ENCODE measurements at places on chromosomes 13 and 19.

- H3K4me3 ChIP-seq, result no peak overlapping the region
- no peaks in the 10 kb centered on the region for H3K4me1 ChIP-seq
- no peak overlapping the region for H3K27ac ChIP-seq
- H3K36me3 ChIP-seq, result no peaks in the 10 kb centered on the region
- no peaks in the 10 kb centered on the region for H3K27me3 ChIP-seq
- DNase-seq, result no peak
Measured at GRCh38 chr13:76038920-76039716, 403.0 kb downstream of the LMO7 start.

GRCh38 chr13:99978799-99979452 lies 2.7 kb upstream of the ZIC2 start:
- no peak for DNase-seq
- H3K27ac ChIP-seq, result no peak overlapping the region

DNA sequence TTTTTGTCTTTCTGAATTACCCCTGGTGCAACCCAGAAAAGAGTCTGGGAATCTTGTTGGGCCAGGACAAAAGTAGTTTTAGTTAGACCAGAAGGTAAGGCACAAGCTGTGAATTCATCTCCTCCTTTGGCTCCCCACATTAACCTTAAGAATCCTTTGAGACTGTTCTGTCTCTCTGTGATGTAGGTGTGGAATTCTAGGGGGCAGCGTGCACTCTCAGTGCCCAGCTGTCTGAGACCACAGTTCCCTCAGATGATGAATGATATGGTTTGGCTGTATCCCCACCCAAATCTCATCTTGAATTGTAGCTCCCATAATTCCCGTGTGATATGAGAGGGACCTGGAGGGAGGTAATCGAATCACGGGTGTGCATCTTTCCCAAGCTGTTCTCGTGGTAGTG lies 43.9 kb downstream of the ZNF506 start:
- peaks cover 62% of the 10 kb centered on the region for H3K4me1 ChIP-seq
- peaks cover 10% of the 10 kb centered on the region for H3K36me3 ChIP-seq
- H3K4me3 ChIP-seq, result peak overlapping the region; percentile 100

- H3K4me3 ChIP-seq, result no peak overlapping the region
- peaks cover 9% of the 10 kb centered on the region for H3K4me1 ChIP-seq
- H3K27ac ChIP-seq, result no peak overlapping the region
- no peaks in the 10 kb centered on the region for H3K27me3 ChIP-seq
- peaks cover 45% of the 10 kb centered on the region for H3K36me3 ChIP-seq
Measured at GRCh38 chr13:114248011-114248410, 13.3 kb downstream of the CDC16 start.

DNA sequence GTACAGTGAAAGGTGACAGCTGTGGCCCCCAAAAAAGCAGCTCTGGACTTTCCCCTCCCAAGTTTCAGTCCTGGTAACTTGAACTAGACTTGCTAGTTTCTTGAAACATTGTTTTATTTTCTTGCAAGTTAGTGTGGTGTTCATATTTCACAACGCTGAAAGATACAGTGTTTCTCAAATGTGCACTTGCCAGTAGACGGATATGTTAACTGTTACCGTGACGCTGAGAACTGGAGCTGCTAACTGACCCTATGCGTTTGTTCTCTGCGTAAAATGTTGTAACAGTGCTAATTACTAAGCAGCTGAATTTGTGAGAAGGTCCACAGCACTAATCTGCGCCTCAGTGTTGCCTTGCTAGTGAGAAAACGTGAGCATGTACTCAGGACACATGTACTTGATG lies 79.6 kb downstream of the GGACT start:
- no peaks in the 10 kb centered on the region for H3K36me3 ChIP-seq
- no peaks in the 10 kb centered on the region for H3K27me3 ChIP-seq
- DNase-seq, result no peak

DNA sequence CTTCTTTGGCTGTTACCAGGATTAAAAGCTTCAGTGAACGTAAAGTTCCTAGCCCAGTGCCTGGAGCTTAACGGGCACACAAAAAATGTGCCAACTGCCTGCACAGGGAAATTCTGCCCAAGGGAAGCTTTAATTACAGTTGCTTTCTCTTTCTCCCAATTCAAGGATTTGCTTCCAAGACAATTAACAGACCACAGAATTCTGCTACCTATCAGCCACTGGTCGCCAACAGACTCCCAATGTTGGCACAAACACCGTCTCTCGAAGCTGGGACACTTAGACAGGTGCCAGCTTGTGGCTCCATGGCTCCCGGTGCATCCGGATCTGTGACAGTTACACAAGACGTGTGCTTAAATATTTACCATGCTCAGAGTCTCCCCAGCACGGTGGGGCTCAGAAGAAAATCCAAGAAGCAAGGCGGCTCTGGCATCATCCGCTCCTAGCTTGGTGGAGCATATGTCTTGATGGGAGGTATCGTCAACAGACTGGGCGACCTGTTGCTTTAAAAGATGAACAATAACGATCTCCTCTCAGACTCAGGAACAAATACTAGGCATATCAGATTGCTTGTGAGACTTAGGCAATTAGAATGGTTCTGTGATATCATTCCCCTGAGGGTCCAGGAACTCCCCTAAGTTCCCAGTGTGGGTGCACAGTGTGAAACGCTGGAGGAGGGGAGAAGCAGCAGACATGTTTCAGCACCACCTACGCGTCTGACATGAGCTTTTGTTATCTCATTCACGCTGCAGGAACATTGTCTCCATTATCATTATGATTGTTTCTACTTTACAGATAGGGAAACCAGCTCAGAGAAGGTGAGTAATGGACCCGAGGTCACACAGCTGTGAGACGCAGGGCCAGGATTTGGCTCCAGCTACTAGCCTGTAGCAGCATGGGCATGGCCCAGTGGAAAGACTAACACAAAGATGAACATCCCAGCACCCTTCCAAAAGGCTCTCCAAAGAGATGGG lies 61.6 kb downstream of the ALOX5AP start:
- H3K4me1 ChIP-seq, result peaks cover 4% of the 10 kb centered on the region
- H3K36me3 ChIP-seq, result no peaks in the 10 kb centered on the region
- no peak for DNase-seq
- H3K4me3 ChIP-seq, result no peak overlapping the region
- peak overlapping the region; percentile 80 for H3K27ac ChIP-seq

Measured in naive thymus-derived CD8-positive, alpha-beta T cell (primary cell).